Right forelimb (tissue), 1 donor: ENCODE measurements at places on chromosomes 6 and 20.

- DNase-seq: no peak
Measured at GRCh38 chr6:129672881-129673631, 36.9 kb downstream of the ARHGAP18 start.

DNA sequence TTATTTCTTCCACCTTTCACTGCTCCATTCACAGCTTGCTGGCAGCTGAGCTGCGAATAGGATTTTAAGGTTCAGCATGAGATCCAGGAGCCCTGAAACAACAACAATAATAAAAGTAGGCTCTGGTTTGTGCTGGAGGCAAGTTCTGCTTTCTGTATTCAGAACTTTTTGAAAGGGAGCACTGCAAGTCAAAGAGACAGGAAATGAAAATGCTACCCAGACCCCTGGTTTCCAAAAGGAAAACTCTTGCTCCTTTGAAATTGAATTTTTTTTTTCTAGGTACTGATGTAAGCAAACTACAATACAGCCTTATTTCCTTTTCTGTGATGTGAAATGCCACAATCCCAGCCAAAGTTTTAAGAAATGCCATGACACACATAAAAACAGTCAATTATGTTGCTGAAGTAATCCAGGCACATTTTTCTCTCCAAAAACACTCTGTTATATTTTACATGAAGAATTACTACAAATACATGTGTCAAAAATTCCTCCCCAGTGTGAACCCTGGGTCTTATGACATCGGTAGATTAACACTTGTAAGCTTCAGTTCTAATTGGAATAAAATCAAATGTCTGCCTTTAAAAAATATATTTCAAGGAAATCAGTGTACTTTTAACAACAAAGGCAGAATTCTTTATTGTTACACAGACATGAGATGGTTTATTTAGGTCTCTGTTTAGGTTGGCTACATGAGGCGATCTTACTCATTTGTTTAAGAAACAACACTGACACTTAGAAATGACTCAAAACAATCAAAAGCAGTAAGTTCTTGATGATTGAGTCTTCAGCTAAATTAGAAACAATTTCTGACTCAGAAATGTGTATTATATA lies 656.7 kb downstream of the EPHA7 start:
- DNase-seq: no peak

GRCh38 chr6:150079604-150080003 lies 10.7 kb upstream of the ULBP3 start:
- DNase-seq: peak; percentile 45

DNA sequence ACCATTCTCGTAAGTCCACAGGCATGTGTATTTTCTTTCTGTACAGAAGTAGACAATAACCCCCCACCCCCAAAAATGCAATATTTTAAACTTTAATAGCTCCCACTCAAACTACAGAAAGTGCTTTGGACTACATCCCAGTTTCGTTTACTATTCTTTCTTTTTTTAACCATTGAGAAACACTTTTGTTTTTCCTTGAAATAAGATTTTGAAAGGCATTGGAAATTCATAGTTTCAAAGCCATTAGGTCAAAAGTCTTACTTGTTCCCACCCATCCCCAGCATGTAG lies 140.0 kb downstream of the KIF16B start:
- no peak for DNase-seq

GRCh38 chr20:51348876-51349275 lies 193.6 kb downstream of the NFATC2 start:
- DNase-seq: no peak

GRCh38 chr6:85096976-85097375 lies 332.6 kb upstream of the TBX18 start:
- DNase-seq: no peak

DNA sequence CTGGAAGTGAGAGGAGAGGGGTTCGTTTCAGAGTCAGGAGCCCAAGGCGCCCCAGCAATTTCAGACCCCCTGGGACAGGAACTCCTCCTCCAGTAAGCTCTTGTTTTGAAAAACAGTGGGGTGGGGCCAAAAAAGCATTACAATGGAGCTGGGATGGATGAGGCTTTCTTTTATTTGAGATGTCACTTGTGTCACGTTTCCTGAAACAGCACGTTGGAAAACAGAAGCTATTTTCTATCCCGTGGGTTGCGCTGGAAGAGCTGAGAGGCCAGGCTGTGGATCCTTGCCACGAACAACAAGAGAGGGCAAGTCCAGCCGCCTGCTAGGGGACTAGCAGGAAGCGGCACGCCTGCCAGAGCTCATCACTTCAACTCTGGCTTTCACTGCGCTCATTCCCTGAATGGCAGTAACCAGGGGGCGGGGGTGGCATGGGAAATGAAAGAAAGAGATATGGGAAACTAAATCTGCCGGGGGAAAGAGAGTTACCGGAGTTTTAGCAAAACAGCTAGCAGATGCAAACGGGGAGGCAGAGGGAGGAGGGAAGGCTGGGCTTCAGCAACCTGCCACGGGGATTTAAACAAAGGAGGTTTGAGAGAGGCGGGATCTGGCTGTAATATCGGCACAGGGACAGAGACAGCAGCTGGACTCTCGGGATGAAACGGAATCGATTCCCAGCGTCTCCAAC lies 34.6 kb downstream of the GCNT2 start:
- peak; percentile 62 for DNase-seq
